Fibroblast of skin of left biceps (primary cell): ENCODE measurements at places on chromosomes 4 and X.

DNA sequence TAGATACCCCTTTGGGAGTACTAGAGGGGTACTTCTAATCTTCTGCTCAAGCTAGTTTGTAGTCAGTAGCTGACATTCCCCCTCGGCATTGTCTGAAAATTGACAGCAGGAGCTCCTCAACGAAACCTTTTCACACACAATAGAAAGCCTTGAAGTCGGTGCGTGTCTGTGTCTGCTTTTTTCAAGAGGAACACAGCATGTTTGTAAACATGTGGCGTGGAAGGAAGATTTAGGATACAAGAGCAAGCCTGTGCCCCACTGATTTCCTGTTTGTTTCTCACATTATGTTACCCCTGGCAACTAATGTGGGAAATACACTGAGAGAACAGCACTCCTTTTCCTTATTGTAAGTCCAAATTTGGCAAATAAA lies 252.6 kb downstream of the ANKRD50 start:
- DNase-seq = no peak

DNA sequence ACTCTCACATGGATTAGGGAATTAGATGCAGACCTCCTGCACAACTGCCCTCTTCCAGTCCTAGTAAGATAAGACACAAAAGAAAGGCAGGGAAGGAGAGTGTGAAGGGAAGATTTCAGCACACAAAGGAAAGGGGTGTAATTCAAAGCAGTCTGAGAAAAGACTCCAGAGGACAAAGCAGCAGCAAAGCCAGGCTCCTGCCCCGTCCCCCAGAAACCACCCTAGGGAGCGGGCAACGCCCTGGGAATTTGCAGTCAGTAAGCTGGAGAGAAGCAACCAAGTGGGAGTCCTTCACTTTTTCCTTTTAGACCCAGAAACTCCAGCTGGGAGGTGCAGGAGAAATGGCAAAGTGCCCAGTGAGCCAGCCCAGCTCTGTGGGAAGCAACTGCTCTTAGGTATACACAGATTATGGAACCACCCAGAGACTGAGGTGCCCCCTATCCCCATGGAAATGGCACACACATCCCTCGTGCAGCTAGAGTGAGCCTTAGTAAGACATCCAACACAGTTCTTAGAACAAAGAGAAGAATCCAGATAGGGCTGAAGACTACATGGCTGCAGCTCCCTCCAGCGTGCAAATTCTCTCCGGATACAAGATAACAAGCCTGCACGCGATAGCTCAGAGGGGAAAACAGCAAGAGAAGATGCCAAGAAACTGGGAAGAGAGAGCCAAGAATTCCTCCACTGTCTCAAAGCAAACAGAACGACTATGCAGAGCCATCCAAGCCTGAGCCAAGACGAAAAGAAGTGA lies 26.5 kb upstream of the IRAK1 start:
- peak; percentile 51 for DNase-seq

DNA sequence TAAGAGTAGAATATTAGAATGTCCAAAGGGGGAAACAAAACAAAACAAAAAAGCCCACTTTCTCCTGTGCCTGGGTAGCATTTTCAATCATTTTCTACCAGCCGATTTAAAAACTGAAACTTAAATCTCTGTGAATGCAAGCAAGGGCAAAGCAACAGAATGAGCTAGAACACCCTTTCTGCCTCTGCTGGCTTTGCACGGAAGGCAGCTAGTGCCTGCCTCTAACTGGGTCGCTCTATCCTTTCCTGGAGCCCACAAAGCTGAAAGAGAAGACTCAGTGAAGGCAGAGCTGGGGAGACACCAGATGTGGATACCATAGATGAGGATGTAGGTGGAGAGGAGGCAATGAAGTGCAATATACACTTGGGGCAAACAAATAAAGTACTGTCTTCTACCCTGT lies 248.9 kb upstream of the TTC29 start:
- DNase-seq = no peak

DNA sequence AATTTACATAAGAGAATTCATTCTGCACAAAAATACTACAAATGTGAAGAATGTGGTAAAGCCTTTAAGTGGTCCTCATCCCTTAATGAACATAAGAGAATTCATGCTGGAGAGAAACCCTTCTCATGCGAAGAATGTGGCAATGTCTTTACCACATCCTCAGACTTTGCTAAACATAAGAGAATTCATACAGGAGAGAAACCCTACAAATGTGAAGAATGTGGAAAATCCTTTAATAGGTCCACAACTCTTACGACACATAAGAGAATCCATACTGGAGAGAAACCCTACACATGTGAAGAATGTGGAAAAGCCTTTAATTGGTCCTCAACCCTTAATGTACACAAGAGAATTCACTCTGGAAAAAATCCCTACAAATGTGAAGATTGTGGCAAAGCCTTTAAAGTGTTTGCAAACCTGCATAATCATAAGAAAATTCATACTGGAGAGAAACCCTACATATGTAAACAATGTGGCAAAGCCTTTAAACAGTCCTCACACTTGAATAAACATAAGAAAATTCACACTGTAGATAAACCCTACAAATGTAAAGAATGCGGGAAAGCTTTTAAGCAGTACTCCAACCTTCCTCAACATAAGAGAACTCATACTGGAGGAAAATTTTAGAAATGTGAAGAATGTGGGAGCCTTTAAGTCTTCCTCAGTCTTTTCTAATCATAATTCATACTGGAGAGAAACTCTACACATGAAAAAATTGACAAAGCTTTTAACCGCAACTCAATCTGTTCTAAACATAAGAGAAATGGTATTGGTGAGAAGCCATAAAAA lies 37.4 kb downstream of the ZNF718 start:
- DNase-seq = no peak

GRCh38 chrX:108307132-108308085 lies 130.8 kb downstream of the COL4A6 start:
- no peak for DNase-seq

DNA sequence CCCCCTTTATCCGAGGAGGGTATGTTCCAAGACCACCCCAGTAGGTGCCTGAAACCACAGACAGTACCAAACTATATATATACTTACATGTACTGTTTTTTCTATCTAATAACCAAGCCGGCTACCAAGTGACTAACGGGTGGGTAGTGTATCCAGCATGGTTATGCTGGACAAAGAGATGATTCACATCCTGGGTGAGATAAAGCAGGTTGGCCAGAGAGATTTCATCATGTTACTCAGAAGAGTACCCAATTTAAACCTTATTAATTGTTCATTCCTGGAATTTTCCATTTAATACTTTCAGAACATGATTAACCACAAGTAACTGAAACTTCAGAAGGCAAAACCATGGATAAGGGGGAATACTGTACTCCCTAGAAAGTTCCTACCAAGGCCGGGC lies 46.5 kb downstream of the RFC1 start:
- DNase-seq = peak; percentile 26

DNA sequence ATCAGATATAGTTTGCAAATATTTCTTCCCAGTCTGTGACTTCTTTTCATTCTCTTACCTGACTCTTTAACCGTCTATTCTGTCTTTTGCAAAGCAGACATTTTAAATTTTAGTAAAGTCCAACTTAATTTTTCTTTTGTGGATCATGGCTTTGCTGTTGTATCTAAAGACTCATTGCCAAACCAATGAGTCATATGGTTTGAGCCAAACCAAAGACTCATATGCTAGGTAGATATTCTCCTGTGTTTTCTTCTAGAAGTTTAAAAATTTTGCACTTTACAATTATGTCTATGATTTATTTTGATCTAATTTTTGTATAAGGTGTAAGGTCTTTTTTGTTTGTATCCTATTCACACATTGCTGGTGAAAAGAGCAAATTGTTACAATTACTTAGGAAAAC lies 446.8 kb downstream of the ANKRD50 start:
- no peak for DNase-seq

GRCh38 chr4:151484396-151485102 lies 75.6 kb downstream of the FHIP1A start:
- peak; percentile 83 for DNase-seq

- DNase-seq = no peak
These were observed 27.3 kb downstream of the RWDD4 start for GRCh38 chr4:183631577-183632198.

- DNase-seq = no peak
These were observed 235.9 kb upstream of the PCDH18 start for GRCh38 chr4:137768196-137768595.

DNA sequence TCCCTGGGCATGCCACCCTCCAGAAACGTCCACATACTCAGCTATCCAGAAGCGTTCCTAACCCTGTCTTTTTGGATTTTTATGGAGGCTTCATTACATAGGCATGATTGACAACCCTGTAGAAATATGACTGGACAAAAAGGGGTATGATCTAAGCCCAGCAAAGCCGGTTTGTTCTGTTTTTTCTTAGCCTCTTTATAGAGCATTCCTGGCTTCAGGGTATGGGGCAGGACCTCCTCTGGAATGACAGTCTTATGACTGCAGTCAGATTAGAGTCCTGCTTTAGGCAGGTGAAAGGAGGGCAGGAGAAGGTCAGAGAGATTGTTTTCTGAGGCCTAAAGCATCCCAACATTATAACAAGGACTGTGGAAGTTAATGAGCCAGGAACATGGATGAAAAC lies 137.4 kb downstream of the DCLK2 start:
- no peak for DNase-seq
